Occipital lobe (tissue), 3 donors: ENCODE measurements at places on chromosomes 7 and 10.

DNA sequence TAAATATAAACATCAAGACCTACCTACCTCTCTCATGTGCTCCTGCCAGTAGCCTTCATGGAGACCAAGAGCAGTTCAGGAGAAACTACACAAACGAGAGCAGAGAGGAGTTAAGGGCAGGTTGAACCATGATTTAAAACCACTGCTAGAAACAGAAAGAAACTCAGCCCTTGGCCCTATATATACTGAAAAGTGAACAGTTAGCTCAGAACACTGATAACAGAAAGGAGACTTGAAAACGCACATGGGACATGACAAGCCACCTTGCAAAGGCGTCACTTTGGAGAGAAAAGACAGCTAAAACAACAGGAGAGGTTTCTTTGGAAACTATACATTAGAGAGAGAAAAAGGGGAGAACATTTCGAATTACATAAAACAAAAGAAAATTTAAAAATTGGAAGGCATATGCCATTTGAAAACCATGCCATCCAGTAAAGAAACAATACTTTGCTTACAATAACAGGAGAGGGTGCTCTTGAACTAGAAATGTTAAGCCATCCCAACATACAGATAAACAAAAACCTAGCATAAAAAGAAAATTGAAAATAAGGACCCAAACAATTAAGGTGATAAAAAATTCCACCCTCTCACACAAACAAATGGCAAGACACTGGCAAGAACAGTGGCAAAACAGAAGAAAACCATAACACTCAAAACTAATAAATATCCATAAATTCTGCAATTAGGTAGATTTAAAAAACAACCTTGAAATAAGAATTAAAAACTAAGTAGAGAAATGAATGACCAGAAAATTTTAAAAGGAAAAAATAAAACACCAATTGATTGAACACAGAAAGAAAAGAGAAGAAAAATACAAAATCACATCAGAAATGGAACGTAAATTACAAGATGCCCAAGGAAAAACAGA lies 232.7 kb downstream of the IMMP2L start:
- DNase-seq, result no peak

DNA sequence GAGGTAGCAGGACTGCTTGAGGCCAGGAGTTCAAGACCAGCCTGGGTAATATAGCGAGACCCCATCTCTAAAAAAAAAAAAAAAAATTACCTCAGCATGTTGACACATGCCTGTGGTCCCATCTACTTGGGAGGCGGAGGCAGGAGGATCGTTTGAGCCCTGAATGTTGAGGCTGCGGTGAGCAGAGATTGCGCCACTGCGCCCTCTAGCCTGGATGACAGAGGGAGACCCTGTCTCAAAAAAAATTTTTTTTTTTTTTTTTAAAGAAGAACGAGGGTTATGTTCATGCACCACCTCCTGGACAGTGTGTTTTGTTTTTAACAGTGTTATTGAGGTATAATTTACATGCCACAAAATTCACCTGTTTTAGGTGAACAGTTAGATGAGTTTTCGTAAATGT lies 51.1 kb upstream of the SEPHS1 start:
- DNase-seq, result no peak

- DNase-seq, result no peak
These were observed 455.0 kb downstream of the GFRA1 start for GRCh38 chr10:115818012-115818411.

DNA sequence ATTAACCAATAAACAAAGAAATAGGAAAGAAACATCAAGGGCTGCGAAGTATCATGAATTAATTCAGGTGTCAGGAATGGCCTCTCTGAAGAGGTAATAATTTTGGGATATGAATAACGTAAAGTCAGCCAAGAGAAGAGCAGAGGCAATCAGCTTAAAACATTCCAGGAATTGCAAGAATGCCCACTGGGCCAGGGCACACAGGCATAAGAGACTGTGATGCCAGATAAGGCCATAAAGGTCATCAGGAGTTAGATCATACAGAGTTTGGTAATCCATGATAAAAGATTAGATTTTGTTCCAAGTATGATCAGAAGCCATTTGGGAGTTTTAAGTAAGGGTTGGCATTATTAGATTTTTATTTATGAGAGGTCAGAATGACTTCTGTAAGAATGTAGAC lies 53.2 kb upstream of the ABCB4 start:
- DNase-seq, result no peak

DNA sequence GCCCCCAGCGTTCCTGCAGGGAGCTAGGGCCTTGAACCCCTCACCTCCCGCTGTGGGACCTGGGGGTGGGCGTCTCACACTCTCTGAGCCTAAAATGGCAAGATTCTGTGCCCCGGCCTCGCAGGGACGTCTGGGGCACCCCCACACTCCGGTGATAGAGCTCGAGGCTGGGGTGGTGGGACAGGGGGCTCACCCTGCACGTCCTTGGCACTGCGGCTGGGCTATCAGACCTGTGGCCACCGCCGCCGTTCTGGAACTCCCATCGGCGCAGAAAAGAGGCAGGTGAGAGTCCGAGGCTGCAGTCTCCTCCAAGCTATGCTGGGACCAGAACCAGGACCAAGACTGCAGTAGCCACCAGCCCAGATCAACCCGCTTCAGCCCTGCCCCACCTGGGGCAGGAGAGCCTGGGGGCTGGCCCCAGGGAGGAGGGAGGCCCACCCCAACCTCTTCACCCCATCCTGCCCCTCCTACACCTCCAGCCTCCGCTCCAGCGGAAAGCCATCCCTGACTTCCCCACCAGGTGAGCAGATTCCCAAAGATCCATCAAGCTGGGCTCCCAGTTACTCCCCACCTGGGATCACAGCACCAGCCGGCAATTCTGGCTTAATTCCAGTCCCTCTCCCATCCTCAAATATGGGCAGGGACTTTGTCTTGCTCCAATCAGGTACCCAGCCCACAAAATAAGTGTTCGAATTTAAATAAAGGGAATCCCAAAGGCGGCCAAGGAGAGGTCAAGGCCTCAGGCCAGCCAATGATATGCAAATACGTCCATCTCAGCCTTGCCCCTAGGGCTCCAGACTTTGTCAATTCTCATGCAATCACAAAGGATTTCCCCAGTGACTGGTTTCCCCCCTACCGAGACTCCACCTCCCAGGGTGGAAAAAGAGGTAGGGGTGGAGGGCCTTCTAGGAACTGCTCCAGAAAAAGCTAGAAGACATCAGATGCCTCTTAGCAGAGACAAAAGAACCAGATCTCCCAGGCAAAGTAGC lies 16.4 kb downstream of the TNRC18 start:
- no peak for DNase-seq

- DNase-seq, result no peak
These were observed 689.6 kb downstream of the SORCS1 start for GRCh38 chr10:106474876-106475275.

DNA sequence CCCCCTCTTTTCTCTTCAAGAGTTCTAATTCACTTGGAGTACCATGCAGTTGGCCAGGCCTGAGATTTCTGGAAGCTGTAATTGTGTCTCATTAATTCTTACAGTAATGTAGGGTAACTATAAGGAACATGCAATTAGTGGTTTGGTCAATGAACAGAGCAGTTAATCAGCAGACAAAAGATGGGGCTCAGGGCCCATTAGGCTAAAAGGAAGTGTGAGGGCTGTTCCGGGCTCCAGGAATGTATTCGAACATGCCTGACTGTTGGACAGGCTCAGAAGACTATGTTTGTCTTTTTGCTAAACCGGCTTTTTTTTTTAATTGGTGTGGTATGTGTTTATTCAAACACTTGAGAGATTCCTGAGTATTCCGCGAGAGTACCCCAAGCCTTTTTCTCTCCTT lies 42.5 kb upstream of the FZD8 start:
- DNase-seq, result no peak

DNA sequence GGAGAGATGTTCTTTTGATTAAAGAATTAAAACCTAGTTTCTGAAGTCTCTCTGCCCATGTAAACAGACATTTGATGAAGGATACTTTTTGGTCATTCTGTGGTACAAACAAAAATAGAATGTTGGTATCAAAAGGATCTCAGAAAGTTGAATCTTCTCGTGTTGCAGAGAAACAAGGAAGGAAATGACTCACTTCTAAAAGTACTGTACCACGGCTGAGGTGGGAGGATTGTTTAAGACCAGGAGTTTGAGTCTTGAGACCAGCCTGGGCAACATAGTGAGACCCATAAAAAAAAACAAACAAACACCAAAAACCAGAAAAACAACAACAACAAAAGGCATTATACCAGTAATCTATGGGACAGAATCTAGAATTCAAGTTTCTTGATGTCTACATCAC lies 69.7 kb downstream of the PRSS58 start:
- DNase-seq, result no peak

GRCh38 chr7:144728551-144728950 lies 107.3 kb downstream of the TPK1 start:
- DNase-seq, result no peak

GRCh38 chr10:7036951-7037350 lies 373.9 kb downstream of the SFMBT2 start:
- no peak for DNase-seq

DNA sequence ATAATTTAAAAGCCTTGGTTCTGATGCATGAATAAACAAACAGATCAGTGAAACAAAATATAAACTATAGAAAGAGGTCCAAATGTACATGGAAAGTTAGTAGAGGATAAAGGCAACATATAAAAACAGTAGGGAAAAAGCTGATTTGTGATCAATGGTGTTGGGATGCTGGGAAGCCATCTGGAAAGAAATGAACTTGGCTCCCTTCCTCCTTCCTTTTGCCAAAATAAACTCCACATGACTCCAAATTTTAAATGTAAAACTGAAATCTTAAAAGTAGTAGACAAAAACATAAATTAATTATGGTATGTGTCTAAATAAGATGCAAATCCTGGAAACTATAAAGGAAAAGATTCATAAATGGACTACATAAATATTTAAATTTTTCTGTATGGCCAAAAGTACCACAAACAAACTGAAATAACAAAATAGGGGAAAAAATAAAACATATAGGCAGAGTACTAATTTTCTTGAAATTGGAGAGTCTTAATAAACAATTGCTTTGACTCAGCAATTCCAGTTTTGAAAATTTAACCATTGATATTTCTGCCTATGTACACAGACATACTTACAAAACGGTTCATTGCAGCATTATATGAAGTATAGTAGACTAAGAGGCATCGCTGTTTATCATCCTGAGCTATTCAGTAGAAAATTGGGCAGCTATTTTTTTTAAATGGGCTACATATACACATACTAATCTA lies 77.0 kb upstream of the TRIM24 start:
- DNase-seq, result no peak

DNA sequence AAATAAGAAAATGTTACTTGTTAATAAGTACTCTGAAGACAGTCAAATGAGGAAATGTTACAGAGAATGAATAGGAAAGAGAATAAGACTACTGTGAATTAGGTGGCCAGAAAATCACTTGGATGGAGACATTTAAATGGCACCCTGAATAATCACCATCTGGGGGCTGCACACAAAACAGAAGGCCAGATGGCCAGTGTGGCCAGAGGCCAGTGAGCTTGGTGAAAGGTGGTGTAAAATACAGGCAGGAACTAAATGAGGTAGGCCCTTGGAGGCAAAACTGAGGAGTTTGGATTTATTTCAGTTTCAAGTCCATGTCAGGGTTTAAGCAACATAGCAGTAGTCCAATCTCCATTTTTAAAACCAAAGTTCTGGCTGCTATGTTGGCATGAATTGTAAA lies 126.7 kb downstream of the TSPAN12 start:
- DNase-seq, result no peak

- no peak for DNase-seq
These were observed 187.1 kb downstream of the KIF20B start for GRCh38 chr10:89888321-89889070.

DNA sequence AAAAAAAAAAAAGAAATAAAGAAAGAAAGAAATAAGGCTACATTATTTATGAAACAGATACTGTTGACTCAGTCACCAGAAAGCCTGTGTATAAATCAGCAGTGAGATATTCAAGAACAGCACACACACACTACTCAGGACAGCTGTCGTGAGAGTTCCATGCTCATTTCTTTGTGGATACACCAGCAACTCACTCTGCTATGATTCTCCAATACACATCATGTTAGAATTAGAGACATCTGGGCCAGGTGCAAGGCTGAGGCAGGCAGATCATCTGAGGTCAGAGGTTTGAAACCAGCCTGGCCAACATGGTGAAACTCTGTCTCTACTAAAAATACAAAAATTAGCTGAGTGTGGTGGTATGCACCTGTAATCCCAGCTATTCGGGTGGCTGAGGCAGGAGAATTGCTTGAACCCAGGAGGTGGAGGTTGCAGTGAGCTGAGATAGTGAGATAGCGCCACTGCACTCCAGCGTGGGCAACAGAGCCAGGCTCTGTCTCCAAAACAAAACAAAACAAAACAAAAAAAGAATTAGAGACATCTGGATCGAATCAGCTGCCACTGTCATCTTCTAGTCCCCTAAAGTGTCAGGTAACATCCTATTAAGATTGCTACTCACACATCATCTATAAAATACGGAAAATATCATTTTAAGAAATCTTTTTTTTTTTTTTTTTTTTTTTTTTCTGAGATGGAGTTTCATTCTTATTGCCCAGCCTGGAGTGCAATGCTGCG lies 11.2 kb upstream of the NUPR2 start:
- DNase-seq, result no peak

DNA sequence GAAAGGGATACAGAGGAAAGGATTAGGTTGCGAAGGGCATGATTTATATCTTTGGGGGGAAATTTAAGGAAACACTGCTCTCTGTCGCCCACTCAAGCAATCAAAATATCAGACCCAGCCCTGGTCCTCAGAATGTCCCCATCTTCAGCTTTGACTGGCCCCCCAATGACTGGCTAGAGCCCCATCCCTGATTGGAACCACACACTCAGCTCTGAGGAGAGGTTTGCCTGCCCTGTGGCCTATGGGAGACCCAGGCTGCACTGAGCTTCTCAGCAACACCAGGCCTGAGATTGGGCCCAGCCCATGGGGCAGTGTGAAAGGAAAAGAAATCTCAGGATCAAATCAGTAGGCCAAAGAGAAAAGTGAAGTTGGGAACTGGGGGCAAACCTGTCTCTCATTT lies 69.5 kb downstream of the ADCYAP1R1 start:
- no peak for DNase-seq

GRCh38 chr10:32477499-32477898 lies 31.6 kb downstream of the CCDC7 start:
- no peak for DNase-seq

DNA sequence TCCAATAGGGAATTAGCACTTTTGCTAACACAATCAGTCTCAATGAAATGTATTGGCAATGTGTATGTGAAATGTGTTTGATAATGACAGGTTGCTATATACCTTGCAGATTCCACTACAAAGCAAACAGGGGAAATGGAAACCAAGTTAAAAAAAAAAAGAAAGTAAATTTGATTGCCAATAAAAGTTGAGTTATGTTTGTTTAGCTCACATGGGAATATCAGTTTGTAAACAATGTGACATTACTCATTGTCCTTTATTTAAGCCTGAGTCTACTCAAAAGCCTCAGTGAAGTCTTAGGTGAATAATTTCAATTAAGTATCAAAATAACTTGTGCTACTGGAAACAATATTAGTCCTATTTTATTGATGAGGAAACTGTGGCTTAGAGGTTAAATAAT lies 285.2 kb downstream of the CACNA2D1 start:
- DNase-seq, result no peak
